Neural progenitor cell (in vitro differentiated cells): ENCODE measurements at places on chromosomes 11 and 22. TPM values are rescaled to one million over a fixed set of nuclear protein-coding genes. Genes with fewer than 3 reads are reported as not detected.

The ANGPTL5 gene
- total RNA-seq, result not detected in 2 replicates

The P2RY6 gene
- total RNA-seq, result 0.25 TPM in 1 of 2 replicates, not detected in the other

The SAA2 gene
- not detected in 2 replicates for total RNA-seq

The AQP11 gene
- total RNA-seq, result 0.24 and 1.1 TPM in 2 replicates

The MIAT gene
- 262 and 277 TPM in 2 replicates for total RNA-seq

The HOATZ gene
- total RNA-seq, result not detected in 2 replicates

DNA sequence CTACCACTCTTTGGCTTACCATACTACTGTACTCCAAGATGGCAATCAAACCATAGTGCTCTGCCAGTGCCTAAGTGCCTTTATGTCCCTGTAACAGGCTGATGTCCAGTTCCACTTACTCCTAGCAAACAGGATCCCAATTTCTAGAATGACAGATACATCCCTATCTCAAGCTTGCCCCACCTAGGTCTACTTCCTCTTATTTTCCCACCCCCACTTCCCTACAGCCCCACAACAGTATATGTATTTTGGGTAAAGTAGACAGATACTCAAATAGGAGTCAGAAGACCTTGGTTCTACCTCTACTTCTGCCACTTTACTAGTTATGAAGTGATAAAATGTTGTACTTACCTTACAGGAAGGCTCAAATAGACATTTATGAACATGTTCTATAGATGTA lies 24.1 kb downstream of the SIK3 start:
- H3K36me3 ChIP-seq, result no peaks in the 10 kb centered on the region
- H3K4me3 ChIP-seq, result no peak overlapping the region
- no peaks in the 10 kb centered on the region for H3K27me3 ChIP-seq

DNA sequence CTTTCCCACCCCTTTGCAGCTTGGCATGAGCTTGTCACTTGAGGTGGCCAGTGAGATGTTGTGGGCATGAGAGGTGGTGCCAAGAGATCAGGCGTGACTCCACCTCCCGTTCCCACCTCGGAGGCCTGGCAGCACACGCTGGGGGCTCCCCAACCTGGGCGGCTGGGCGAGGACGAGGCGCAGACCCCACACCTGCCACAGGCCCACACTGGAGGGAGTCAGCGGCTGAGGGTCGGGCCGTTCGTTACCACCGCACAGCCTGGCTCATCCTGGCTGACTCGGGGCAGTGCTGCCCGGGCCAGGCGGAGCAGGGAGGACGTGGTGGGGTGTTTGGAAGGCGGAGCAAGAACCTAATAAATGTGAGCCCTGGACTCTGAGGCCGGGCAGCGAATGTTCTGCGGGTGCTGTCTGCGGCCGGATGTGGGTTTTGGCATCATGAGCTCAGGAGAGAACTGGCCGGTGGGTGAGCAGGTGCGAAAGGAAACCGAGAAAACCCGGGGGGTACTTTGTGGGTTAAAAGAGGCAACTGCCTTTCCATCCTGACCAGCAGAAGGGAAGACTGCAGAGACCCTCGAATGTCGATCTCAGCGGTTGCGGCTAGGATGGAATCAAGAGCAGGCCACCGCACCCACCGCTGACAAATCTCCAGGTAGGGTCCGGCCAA lies 10.2 kb upstream of the IFITM3 start:
- H3K27me3 ChIP-seq, result no peaks in the 10 kb centered on the region
- peaks cover 26% of the 10 kb centered on the region for H3K4me1 ChIP-seq
- no peak overlapping the region for H3K4me3 ChIP-seq
- no peaks in the 10 kb centered on the region for H3K36me3 ChIP-seq
- no peak overlapping the region for H3K27ac ChIP-seq

- no peak for DNase-seq
- peaks cover 6% of the 10 kb centered on the region for H3K4me1 ChIP-seq
- H3K4me3 ChIP-seq, result no peak overlapping the region
- no peak overlapping the region for H3K27ac ChIP-seq
- H3K27me3 ChIP-seq, result peaks cover 32% of the 10 kb centered on the region
Measured at GRCh38 chr11:107856981-107857517, 1.5 kb downstream of the SLC35F2 start.

- no peak for DNase-seq
- H3K4me3 ChIP-seq, result no peak overlapping the region
- no peaks in the 10 kb centered on the region for H3K36me3 ChIP-seq
- no peak overlapping the region for H3K27ac ChIP-seq
Measured at GRCh38 chr11:66523611-66524010, 13.2 kb downstream of the BBS1 start.

DNA sequence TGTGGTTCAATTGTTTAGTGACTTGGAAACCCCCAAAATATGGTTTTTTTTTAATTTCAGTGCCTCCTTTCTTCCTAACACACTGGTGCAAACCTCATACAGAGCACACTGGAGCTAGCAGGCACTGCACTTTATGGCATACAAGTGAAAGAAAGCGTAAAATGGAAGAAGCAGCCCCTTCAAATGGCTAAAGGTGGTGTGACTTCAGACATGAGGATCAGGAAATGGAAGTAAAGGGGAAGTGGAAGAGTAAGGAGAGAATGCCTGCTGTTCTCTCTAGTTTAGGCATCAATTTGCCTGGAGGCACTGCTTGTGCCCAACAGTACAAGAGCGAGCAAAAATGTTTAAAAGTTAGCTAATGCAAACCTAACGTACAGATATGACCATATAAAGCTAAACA lies 5.7 kb downstream of the RSF1 start:
- no peaks in the 10 kb centered on the region for H3K36me3 ChIP-seq
- no peak for DNase-seq
- no peaks in the 10 kb centered on the region for H3K27me3 ChIP-seq

DNA sequence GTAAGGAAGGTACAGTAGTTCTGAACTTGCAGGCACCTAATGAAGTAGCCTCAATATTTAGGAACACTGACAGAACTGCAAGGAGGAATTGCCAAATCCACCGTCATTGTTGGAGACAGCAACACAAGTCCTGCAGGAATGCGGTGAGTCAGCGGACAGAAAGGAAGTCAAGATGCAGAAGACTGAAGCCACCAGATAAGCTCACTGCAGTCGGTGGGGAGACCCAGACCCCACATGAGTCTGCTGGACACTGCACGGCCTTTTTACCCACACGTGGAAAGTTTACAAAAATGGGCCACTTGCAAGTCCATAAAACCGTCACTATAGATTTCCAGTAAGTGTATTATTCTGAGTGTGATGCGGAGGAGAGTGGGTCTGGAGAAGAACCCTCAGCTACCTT lies 1471.6 kb downstream of the TBC1D22A start:
- H3K4me3 ChIP-seq, result no peak overlapping the region
- DNase-seq, result no peak
- H3K4me1 ChIP-seq, result peaks cover 7% of the 10 kb centered on the region

DNA sequence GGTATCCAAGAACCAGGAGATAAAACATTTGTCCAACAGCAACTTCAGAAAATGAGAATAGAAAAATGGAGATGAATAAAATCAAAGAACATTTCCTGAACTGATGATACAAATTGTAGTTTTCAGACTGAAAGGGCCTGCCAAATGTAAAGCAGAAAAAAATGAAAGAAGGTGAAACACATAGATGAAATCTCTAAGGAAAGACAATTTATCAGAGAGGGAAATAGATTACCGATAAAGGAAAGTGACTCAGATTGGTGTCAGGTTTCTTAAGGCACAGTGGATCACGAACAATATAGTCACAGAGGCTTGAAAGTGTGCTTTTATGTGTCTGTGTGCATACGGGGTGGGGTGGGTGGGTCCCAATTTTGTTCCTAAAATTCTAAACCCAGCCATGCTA lies 4.1 kb upstream of the STT3A start:
- no peak overlapping the region for H3K27ac ChIP-seq
- H3K4me1 ChIP-seq, result peaks cover 9% of the 10 kb centered on the region
- H3K36me3 ChIP-seq, result peaks cover 5% of the 10 kb centered on the region
- no peak overlapping the region for H3K4me3 ChIP-seq

GRCh38 chr11:123006860-123007542 lies 25.4 kb upstream of the BSX start:
- no peak for DNase-seq
- H3K4me1 ChIP-seq, result peaks cover 10% of the 10 kb centered on the region
- no peak overlapping the region for H3K4me3 ChIP-seq
- no peaks in the 10 kb centered on the region for H3K27me3 ChIP-seq

GRCh38 chr11:124441519-124441918 lies 4.0 kb downstream of the OR8B8 start:
- no peak overlapping the region for H3K27ac ChIP-seq
- no peaks in the 10 kb centered on the region for H3K4me1 ChIP-seq
- peaks cover 14% of the 10 kb centered on the region for H3K27me3 ChIP-seq
- no peak overlapping the region for H3K4me3 ChIP-seq
- no peak for DNase-seq
- no peaks in the 10 kb centered on the region for H3K36me3 ChIP-seq

- H3K27me3 ChIP-seq, result no peaks in the 10 kb centered on the region
- H3K4me3 ChIP-seq, result no peak overlapping the region
- no peak for DNase-seq
- peaks cover 9% of the 10 kb centered on the region for H3K4me1 ChIP-seq
- H3K36me3 ChIP-seq, result no peaks in the 10 kb centered on the region
Measured at GRCh38 chr22:50238755-50239154, 6.1 kb downstream of the TUBGCP6 start.

DNA sequence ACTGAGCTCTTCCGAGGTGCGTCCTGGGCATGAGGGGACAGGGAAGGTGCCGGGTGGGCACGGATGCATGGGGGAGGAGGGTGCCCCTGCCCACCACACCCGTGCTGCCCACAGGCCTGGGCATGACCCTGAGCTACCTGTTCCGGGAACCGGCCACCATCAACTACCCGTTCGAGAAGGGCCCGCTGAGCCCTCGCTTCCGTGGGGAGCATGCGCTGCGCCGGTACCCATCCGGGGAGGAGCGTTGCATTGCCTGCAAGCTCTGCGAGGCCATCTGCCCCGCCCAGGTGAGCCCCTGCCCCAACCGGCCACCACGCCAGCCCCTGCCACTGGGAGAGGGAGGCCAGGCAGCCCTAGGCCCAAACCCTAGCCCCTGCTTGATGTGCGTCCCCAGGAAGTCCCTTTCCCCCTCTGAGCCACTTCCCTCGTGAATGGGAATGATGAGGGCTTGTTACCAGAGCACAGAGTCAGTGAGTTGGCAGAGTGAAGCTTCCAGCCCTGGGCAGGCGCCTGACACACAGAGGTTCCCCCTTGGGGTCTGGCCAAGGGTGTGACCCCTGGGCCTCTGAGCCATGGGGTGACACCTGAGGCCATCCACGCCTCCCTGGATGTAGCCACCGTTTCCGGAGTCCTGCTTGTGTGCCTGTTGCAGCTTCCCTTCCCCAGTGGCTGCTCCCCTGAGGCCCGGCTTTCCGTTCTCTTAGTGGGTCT lies 2.7 kb downstream of the NDUFS8 start:
- no peak overlapping the region for H3K27ac ChIP-seq
- peaks cover 14% of the 10 kb centered on the region for H3K4me1 ChIP-seq
- DNase-seq, result no peak
- no peaks in the 10 kb centered on the region for H3K27me3 ChIP-seq
- no peaks in the 10 kb centered on the region for H3K36me3 ChIP-seq

- H3K27ac ChIP-seq, result no peak overlapping the region
- H3K4me1 ChIP-seq, result peaks cover 30% of the 10 kb centered on the region
- no peak overlapping the region for H3K4me3 ChIP-seq
Measured at GRCh38 chr11:61972672-61973475, 5.4 kb upstream of the FTH1 start.

GRCh38 chr11:104333977-104334376 lies 170.0 kb upstream of the PDGFD start:
- DNase-seq, result no peak
- no peak overlapping the region for H3K4me3 ChIP-seq

DNA sequence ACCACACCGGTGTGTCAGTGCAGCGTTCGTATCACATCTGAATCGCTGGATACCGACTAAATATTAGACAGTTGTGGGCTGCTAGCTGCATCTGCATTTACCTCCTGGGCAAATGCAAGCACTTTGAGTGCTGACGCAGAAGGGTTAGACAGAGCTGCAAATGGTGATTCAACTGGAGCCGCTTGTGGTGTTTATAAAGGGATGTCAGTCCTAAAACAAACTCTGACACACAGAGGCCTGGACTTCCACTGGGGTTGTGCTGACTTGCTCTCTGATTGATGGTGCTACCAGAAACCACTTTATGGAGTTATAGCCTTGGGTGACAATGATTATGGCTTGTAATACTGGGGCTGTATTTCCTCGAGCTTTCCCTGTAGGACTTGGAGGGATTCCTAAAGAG lies 374.4 kb downstream of the NTM start:
- no peaks in the 10 kb centered on the region for H3K36me3 ChIP-seq
- no peak overlapping the region for H3K4me3 ChIP-seq
- no peak for DNase-seq
- H3K27ac ChIP-seq, result no peak overlapping the region
- no peaks in the 10 kb centered on the region for H3K27me3 ChIP-seq
- H3K4me1 ChIP-seq, result peaks cover 17% of the 10 kb centered on the region

GRCh38 chr11:64484191-64485022 lies 106.6 kb upstream of the SLC22A12 start:
- DNase-seq, result no peak
- H3K27ac ChIP-seq, result no peak overlapping the region
- H3K4me3 ChIP-seq, result no peak overlapping the region
- H3K27me3 ChIP-seq, result peaks cover 5% of the 10 kb centered on the region
- no peaks in the 10 kb centered on the region for H3K36me3 ChIP-seq

GRCh38 chr22:44786610-44787009 lies 34.2 kb downstream of the ARHGAP8 start:
- no peaks in the 10 kb centered on the region for H3K27me3 ChIP-seq
- no peak for DNase-seq
- H3K27ac ChIP-seq, result no peak overlapping the region
- H3K4me1 ChIP-seq, result no peaks in the 10 kb centered on the region
- H3K4me3 ChIP-seq, result no peak overlapping the region
- no peaks in the 10 kb centered on the region for H3K36me3 ChIP-seq

- H3K36me3 ChIP-seq, result no peaks in the 10 kb centered on the region
- no peak overlapping the region for H3K4me3 ChIP-seq
- no peak overlapping the region for H3K27ac ChIP-seq
- no peaks in the 10 kb centered on the region for H3K4me1 ChIP-seq
Measured at GRCh38 chr11:26731084-26731456, 9.2 kb upstream of the SLC5A12 start.

DNA sequence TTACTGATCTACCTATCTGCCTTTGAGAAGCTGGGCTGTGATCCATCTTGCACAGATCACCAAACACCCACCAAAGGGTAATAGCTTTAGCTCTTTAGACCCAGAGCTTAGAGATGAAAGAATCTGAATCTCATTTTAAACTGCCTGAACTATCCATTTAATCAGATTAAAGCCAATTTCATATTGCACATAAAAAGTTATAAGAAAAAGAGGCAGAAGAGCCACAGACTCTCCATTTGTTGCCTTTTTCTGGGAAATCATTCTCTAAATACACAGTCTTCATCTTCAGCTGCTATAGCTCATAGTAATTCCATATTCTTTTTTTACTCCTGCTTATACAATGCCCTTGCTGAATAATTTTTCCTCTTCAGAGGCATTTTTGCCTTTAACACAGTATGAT lies 271.2 kb downstream of the DLG2 start:
- H3K4me3 ChIP-seq, result no peak overlapping the region
- DNase-seq, result no peak
- H3K27me3 ChIP-seq, result no peaks in the 10 kb centered on the region
- no peaks in the 10 kb centered on the region for H3K36me3 ChIP-seq
- no peak overlapping the region for H3K27ac ChIP-seq
- H3K4me1 ChIP-seq, result peaks cover 27% of the 10 kb centered on the region

- no peaks in the 10 kb centered on the region for H3K4me1 ChIP-seq
- H3K36me3 ChIP-seq, result no peaks in the 10 kb centered on the region
Measured at GRCh38 chr22:41532908-41533825, 11.1 kb downstream of the POLR3H start.
